ENCODE measurements at places on chromosomes 16 and 17.

GRCh38 chr17:55411463-55411855, 10.2 kb downstream of the MMD start:
- DNase-seq: no peak

GRCh38 chr16:73092236-73092781, 44.4 kb upstream of the ZFHX3 start:
- no peak for DNase-seq

GRCh38 chr17:6796017-6796886, 20.2 kb downstream of the FBXO39 start:
- no peak for DNase-seq

- DNase-seq: no peak
Measured at GRCh38 chr17:11645426-11645825, 47.2 kb downstream of the DNAH9 start.

- peak; percentile 47 for DNase-seq
Measured at GRCh38 chr17:33106525-33107165, 115.0 kb downstream of the SPACA3 start.

- peak; percentile 7 for DNase-seq
Measured at GRCh38 chr17:31200287-31200686, 96.8 kb downstream of the OMG start.

GRCh38 chr16:57708168-57708567, 13.6 kb downstream of the DRC7 start:
- DNase-seq: no peak

DNA sequence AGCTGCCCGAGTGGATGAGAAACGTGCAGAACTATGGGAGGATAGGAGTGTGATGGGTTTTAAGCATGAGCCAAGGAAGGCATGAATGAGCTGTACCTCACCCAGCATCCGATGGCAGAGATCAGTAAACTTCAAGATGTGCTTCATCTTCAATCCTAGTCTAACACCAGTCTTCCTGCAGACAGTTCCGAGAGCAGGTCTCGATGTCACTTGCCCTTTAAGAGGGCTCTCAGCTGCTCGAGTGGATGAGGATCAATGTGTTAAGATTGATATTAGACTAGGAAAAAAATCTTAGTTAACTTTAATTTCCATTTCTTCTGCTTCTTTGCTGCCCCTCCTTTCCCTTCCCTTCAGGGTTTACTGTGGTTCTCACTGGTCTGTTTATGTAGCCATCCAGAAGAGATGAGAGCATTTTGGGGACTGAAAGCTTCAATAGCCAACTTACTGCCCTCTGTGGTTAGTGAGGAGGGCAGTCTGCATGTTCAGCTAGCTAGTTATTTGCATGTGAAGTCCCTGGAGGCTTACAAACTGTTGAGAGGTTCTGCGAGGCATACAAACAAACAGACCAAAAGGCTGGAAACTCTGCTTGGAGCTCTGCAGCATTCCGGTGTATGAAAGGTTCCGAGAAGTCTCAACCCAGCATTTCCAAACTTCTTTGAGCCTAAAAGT, 15.3 kb downstream of the KLHL36 start:
- no peak for DNase-seq

DNA sequence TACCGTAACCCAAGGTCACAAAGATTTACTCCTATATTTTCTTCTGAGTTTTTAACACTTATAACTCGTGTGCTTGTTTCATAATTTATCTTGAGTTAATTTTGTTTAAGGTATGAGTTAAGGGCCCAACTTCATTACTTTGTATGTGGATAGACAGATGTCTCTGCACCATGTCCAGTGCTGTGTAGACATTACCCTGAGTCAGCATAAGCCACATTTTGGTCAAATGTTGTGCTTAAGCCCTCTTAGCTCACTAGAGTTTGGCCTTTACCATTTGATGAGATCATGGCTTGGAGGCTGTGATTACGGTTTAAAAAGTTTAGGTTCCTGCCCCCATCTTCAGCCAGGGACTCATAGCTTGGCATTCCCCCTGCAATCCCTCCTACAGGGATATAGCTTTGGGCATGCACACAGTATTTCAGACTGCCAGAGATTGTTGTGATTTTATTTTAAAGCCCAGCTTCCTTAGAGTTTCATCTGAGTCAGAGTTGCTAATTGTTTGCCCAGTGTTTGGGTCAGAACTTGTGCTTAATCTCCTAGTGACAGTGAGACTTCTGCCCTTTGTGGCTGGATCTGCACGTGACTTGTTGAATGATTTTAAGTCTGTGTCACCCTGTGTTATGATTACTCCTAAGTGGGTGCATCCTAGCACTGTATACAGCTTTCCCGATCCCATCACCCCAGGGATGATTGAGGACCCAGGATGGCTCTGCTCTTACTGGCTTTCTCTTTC, 393.1 kb downstream of the CNTNAP4 start:
- DNase-seq: no peak

DNA sequence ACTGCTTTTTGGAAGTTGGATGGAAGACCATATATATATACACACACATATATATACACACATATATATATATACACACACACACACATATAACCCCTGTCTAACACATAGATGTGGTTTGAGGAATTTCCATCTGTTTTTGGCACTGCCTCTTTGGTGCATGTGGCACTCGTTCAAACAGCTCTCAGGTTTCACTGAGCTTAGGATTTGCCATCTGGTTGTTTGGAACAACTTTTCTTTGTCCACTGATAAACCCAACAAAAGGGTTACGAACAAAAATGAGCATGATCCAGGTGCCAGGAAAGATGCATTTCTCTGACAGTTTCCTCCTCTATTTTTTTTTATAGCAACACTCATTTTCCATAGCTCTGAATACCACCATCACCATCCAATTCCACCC, 14.6 kb upstream of the KCNJ16 start:
- peak; percentile 21 for DNase-seq

GRCh38 chr16:13909872-13910303, 10.1 kb upstream of the ERCC4 start:
- DNase-seq: peak; percentile 35
